Colonic mucosa (tissue), 4 donors: ENCODE measurements at places on chromosomes 5 and 9. TPM values are rescaled to one million over a fixed set of nuclear protein-coding genes. Genes with fewer than 3 reads are reported as not detected.
A peak's percentile ranks its signal among the peaks of the same experiment; 100 is the strongest.

Gene SOHLH1
- total RNA-seq = not detected

DNA sequence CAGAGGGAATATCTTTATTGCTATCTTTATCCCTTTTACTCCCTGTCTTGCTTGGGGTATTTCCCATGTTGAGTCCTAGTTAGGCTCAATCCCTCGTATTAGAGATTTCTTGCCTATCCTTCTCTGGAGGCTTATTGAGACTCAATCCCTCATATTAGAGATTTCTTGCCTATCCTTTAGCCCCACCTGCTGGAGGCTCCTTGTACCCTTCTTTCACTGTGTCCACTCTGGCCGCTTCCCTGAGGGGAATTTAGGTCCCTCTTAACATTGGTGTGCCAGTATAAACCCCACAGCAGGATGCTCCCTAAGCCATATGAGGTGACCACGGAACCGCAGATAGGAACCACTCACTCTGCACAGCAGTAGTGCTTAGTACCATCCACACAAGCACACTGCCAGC, 110.7 kb upstream of the MAMDC2 start:
- no peak for DNase-seq

GRCh38 chr9:123282362-123283047, 14.1 kb upstream of the STRBP start:
- DNase-seq = no peak

DNA sequence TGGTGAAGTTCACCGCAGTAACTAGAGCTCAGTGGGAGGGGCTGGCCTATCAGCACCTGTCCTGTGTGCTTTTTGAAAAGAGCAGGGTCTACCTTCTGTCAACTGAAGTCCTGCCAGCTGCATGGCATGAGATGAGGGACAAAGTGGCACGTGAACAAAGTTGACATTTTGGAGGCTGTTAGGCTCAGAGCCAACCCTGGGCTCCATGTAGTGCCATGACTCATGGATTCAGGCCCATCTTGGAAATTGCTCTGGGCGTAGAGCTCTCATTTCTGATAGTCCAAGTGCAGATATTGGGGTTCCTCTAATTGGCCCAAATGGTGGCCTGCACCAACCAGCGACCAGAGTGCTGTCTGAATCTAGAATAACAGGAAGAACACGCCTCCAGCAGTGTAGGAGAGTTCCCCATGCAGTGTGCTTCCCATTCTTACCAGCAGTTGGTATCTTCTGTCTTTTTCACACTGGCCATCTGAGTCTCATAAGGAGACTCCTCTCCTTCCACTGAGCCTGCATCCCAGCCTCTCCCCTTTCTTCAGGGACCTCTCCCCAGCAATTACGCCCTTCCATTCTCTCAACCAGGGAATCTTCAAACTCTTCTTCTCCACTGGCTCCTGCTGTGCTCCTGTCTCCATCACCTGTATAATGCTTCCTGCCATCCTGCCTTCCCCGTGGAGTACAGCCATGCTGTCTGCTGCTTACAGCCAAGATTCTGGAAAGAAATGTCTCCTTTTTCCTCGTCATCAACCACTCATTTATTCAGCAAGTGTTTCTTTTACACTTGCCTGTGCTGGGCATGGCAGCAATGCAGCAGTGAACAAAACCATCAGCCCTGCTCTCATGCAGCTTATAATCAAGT, 30.4 kb downstream of the IRF1 start:
- DNase-seq = no peak

- no peak for DNase-seq
Measured at GRCh38 chr5:100800562-100800961, 102.5 kb downstream of the ST8SIA4 start.

DNA sequence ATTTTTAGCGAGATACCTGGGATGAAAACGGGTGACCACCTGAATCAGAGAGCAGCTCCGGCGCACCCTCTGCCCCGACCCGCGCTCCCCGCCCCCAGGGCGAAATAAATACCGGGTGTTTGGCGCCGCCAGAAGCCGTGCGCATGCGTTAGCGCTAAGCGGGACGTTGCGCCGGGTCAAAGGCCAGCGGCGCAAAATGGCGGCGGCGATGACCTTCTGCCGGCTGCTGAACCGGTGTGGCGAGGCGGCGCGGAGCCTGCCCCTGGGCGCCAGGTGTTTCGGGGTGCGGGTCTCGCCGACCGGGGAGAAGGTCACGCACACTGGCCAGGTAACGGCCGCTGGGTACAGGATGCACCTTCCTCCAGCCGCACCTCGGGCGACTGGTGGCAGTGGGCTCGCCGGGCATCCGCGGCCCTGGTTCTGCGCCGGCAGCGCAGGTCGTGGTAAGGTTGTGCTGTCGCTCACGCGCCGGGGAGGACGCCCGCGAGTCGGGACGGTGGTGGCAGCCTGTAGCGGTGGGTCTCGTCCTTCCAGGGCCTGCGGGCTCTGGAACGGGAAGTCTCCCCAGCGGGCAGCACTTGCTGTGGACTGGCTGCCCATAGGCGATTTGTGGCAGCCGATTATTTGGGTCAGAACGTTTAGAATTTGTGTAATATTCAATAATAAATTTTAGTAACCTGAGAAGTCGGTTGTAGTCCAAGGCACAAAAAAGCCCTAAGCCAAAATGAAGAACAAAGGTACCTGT, at the start of gene NDUFS6:
TSS of gene NDUFS6 (plus strand) at position 186 of the 745 bp plus-strand sequence. CDS start at position 197, 11 bp downstream.
- peak; percentile 85 for DNase-seq

DNA sequence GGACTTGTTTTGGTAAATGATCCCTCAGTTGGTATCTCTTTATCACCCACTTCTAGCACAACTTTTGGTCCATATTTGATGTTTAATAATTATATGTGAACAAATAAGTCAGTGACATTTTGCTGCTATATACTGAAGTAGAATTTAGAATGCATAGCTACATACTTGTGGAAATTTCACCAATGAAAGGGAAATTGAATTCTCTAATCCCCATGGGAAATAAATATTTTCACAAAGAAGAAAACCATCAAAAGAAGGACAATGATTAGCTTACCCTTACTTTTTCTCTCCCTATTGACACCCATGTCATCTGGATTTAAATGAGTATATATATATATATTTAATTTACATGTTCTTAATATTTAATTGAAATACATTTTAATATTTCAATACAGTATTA, 94.3 kb upstream of the DAB2 start:
- DNase-seq = no peak

- DNase-seq = no peak
Measured at GRCh38 chr9:18707489-18708205, 233.7 kb downstream of the ADAMTSL1 start.

DNA sequence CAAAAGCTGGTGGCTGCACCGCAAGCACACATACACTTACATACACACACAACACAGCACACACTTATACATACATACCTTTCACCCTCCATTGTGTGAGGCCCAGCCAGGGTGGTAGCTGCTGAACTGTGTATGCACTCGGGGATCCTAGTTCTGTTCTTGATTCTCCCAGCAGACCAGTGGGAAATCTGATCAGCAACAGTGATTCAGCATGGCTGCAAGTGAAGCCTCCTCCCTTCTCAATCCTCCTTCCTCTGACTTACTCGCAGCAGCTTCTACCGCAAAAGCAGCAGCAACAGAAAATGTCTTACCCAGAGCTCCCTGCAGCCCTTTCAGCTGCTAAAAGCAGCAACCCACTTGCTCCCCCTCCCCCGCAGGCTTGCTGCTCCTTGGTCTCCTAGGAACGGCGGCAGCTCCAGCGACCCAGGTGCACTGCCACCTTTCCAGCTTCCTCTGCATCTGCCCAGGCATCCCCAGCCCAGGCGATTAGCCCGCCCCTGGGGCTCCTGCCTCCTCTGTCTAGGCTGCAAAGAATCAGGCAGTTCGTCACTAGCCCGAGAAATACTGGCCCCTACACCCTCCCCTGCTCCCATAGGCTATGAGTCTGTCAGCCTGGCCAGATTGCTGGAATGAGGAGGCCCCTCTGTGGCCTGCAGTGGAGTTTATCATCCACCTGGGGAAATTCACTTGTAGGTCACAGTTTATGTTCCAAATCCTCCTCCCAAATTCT, at the start of gene KLHL3:
TSS of gene KLHL3 (minus strand) at position 535 of the 730 bp plus-strand sequence. CDS start at position 92, 443 bp downstream.
- DNase-seq = peak; percentile 48

DNA sequence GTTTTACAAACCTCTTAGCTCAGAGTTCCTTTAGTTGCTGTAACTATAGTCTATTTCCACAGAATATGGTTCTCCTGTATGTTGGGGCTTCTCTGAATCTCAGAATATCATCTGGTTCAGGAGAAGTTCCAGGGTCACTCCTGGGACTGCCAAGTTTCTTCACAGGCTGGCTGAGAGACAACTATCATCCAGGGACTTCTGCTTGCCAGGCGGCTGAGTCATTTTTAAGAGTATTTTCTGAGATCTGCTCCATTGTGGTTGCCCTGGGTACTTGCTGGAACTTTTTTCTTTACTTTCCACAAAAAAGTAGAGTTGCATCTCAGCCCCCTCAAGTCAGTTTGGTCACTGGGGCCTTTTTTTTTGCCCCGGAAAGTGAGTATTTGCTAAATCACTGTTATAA, 566.5 kb downstream of the LRRC70 start:
- DNase-seq = no peak

DNA sequence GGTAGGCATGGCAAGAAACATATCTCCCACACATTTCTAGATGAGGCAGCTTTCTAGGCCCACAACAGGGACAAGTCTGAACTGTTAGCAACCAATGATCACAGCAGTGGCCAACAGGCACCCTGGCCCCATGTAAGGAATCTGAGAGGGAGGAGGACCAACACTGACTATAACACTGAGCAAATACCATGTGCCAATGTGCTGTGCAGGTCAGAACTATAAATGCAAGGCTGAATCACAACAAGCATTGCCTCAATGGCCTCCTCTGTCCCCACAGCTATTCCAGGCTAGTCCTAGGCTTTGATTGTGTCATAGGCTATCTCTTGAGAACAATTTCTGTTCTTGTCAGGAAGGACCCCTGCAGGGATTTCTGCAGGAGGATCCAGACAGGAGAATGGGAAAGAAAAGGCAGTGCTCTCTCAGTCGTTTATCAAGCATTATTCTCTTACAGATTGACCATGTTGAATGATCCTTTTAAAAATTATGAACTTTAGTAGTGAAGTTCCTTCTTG, 221.2 kb downstream of the TLE1 start:
- no peak for DNase-seq

- DNase-seq = no peak
Measured at GRCh38 chr9:86279839-86280238, 2.5 kb downstream of the ISCA1 start.

DNA sequence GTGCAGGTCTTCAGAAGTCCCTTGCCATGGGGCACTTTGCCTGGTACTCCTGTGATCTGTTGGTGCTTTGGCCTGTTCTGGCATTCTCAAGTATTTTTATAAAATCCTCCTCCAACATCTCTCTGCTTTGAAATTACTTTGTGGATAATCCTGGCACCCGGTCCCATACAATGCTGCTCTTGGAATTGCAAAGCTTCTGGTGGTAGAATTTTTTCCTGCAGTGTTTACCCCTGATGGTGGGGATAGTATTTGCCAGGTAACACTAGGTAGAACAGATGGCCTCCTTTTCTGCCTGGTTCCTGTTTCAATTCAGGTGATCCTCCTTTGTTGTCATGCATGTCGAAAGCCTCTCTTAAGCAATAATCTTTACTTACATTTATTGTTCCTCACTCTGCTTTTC, 109.8 kb upstream of the ATP10B start:
- DNase-seq = no peak
